Stimulated activated CD8-positive, alpha-beta memory T cell treated with anti-CD3 and anti-CD28 coated beads, Interleukin-4, amount 100 ng/mL, for 1 hour (primary cell): ENCODE measurements at places on chromosomes 11 and 22.

DNA sequence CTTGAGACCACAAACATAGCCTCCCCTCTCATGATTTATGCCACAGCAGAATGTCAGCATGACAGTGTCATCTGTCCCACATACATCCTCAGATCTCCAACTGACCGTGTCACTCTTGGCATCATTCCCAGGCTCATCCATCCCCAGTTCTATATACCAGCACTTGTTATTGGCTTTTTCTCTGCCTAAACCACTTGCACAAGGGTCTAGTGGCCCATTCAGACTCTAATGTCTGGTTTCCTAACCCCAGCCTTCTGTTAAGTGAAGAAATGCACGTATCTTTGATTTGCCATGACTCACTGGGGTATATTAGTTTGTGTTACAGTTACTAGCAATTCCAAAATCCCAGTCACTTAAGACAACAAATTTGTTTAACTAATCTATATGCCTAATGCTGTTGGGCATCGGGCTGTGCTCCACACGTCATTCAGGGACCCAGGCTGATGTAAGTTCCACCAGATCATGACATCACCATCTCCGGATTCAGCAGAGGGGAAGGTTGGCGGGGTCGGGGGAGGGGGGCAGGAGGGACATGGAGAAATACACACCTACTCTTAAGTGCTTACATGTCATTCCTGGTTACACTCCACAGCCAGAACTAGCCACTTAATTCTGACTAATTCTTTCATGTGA lies 517.4 kb downstream of the BUD13 start:
- no peak for DNase-seq

GRCh38 chr11:35223991-35224390 lies 85.0 kb downstream of the CD44 start:
- DNase-seq, result no peak

DNA sequence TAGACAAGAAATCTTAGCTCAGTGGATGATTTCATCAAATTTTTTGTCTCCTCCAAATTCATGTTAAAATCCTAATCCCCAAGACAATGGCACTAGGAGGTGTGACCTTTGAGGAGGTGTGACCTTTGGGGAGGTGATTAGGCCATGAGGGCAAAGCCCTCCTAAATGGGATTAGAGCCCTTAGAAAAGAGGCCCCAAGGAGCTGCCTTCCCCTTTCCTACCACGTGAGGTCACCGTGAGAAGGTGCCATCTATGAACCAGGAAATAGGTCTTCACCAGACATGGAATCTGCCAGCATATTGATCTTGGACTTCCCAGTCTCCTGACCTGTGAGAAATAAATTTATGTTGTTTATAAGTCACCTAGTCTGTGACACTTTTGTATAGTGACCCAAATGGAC lies 138.7 kb downstream of the TRIM29 start:
- no peak for DNase-seq

- no peak for DNase-seq
Measured at GRCh38 chr11:32213223-32213622, 122.3 kb downstream of the RCN1 start.

DNA sequence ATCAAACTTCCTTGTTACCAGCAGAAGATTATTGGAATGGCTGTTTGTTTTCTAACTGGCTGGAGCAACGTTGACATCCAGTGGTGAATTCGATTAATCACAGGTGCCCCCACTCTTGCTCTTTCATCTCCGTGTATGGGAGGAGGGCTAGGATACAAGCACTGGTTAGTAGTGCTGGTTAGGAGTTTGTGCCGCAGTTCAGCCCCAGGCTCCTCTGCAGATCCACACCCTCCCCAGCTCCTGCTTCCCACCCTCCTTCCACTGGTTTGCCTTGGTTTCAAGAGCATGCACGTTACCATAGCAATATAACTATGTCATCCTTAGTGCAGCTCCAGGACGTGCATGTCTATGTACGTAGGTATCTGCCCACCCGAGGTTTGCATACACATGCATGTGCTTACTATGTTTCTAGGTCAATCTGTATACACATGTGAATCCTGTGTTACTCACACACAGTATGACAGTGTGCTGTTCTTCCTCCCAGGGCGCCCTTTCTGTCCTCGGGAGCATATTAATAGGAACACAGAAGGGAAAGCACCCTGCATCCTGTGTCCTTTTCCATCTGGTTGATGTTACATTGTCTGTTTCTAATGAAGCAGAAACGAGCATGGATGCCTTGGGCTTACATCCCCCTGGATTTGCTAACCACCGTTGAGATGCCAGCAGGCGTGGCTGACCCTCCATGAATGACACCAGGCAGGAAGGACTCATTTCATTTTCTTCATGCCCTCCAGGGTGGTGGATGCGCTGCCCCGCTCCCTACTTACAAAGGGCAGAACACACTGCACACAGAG lies 539.3 kb downstream of the OPCML start:
- no peak for DNase-seq

DNA sequence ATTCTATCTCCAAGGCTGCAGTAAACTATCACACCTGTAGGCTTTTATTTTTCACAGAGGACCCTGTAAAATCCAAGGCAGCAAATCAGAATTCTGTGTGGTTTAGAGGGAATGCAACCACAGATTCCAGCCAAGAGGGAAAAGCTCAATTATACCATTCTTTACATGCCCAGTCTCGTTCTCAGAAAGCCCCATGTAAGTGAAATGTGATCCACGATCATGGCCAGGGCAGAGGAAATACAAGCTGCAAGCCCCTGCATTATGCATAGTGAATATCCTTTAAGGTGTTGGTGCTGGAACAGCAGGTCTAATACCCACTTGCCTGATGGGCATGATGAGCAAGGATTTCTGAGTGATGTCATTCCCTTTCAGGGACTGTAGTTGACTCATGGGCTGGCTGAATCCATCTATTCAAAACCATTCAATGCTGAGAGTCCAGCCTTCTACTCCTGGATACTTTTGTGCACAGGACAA lies 198.7 kb upstream of the MTMR2 start:
- DNase-seq, result no peak

GRCh38 chr11:70112017-70112434 lies 33.9 kb downstream of the ANO1 start:
- DNase-seq, result no peak

GRCh38 chr11:35100013-35100383 lies 39.0 kb upstream of the CD44 start:
- no peak for DNase-seq

GRCh38 chr11:68954836-68955606 lies 25.8 kb downstream of the MRGPRD start:
- DNase-seq, result no peak

DNA sequence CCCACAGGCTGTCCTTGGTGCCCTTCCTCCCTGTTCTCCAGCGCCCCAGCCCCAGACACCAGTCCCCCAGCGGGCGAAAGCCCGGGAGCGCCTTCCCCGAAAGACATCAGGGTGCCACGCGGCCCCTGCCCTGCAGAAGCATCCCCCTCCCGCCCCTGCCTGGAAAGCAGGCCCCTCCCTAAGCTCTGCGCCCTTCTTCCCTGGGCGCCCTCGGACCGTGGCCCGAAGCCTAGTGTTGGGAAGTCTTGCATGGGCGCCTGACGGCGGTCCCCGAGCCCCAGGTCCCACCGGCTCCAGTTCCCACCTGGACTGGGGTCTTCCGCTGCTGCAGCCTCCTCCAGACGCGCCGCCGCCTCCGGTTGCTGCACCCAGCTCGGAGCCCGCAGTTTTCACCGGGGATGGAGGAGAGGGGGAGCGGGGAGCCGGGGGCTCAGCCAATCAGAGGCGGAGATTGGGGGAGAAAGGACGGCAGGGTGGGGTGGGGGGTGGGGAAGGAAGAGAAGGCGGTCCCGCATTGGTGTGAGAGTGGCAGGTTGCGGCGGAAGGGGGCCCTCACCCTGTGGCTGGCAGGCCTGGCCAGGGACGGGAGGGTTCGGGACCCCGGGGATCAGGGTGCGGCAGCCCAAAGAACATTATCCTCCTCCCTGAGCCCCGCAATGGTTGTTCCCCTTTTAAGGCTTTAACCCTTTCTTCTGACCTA lies at the start of gene THY1:
Gene THY1, minus strand, starts transcription at position 364 of the 700 bp plus-strand sequence. CDS start 2,267 bp downstream, outside the sequence.
- DNase-seq, result no peak

GRCh38 chr11:1737080-1737757 lies 13.2 kb downstream of the IFITM10 start:
- no peak for DNase-seq

GRCh38 chr11:13851691-13852090 lies 110.8 kb upstream of the SPON1 start:
- DNase-seq, result no peak

DNA sequence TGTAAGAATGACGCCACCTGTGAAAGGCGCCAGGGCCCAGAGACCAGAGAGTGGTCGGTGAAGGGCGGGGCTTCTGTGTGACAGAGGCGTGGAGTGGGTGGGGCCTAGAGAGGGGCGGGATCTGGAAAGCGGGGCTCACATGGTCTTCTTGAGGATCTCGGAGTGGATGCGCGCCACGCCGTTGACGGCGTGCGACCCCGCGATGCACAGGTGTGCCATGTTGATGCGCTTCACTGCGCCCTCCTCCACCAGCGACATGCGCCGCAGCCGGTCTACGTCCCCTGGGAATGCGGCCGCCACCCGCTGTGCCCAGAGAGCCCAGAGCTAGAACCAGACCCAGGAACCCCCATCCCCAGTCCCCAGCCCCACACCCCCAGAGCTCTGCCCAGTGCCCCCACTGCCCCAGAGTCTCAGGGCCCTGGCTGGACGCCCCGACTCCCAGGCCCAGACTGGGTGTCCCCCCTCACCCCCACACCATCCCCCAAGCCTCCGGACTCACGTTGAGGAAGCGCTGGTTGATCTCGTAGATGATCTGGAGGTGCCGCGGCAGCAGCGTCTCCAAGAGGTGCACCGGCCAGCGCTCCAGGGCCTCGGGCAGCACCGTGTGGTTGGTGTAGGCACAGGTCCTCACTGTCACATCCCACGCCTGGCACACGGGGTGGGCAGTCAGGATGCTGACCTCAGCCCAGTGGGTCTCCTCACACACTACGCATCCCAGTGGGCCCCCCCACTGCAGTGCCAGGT lies 6.2 kb downstream of the PYGM start:
- no peak for DNase-seq

GRCh38 chr11:85127349-85127748 lies 499.8 kb downstream of the DLG2 start:
- DNase-seq, result no peak

- DNase-seq, result no peak
Measured at GRCh38 chr22:39468487-39469325, 11.9 kb downstream of the MGAT3 start.

- DNase-seq, result no peak
Measured at GRCh38 chr11:110808248-110808647, 96.0 kb upstream of the ARHGAP20 start.

DNA sequence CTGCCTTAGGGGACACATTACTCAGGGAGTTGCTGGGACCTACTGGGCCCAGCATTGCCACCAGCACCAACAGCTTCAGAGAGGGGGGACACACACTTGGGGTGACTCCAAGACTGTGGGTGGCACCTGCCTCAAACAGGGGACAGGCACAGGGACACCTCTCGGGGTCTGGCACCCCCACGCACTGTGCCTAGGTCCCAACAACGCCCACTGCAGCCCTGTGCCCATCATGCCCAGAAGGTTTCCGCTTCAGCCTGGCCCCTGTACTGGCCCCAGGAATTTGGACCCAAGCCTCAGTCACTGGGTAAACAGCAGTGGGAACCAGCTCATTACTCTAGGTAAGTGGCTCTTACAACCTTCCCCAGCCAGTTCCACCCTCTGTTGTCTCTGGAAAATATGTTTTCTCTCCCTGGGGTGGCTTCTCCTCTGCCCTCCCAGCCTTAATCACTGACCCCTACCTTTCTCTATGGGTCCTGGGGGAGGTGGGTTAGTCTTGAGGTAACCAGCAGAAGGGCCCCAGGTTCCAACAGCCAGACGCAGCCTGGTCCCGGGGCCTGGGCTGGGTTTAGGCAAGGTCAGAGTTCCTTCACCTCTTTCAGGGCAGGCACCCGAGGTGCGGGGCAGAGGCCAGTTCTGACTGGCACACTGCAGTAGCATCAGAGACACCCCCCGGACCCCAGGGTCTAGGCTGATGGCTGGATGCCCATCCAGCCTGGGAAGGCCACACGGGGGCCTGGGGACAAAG lies 123.6 kb downstream of the MED15 start:
- DNase-seq, result no peak

- DNase-seq, result no peak
Measured at GRCh38 chr11:26335903-26336302, 4.0 kb downstream of the ANO3 start.

- DNase-seq, result no peak
Measured at GRCh38 chr11:130608287-130608686, 159.8 kb downstream of the ADAMTS15 start.

DNA sequence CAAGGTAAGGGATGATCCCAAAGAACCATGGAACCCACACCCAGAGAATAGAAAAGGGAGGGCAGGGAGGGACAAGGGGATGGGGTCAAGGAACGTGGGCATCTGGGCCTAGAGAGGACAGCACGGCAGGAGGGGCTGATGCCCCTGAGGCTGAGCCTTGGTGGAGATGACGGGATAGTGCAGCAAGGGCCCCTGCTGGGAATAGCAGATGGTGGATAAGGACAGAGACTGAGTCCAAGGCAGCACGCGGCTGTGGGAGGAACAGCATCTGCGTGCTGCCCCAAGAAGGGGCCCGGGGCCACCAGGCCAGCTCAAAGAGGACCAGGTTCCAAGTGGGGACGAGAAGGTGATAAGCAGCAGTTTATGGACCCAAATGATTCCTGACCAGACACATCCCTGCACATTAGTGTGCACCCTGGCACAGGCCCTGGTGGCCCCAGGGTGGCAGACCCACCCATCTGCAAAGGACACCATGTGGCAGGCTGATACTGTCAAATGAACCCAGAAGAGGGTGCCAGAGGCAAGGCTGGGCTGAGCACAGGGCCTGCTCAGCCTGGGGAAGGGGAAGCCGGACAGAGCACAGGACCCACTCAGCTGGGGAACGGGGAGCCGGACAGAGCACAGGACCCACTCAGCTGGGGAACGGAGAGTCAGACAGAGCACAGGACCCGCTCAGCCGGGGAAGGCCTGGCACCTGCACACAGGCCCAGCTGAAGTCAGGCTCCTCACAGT lies 12.8 kb upstream of the TESMIN start:
- no peak for DNase-seq

DNA sequence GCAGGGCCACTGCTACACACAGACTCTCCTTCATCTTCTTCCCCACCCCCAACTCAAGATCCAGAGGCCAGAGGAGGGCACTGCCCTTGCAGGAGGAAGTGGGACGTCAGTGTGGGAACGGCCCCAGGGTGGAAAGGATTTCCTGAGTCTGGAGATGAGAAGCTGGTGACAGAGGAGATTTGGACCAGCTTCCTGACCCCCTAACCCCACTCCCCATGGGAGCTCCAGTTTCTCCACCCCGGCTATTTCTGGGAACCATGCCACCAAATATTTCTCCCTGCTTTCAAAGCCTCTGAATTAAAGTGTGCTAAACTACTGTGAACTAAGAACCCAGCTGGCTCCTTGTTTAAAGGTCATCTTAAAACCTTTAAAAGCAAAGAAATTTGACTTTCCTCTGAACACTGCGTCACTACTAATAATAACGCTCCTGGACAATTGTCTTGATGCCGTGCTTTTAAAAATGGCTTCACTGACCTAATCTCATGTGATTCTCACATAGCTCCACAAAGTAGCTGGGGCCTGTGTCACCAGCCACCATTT lies 46.6 kb downstream of the CWC15 start:
- no peak for DNase-seq
